AG04450 (cell line): ENCODE measurements at places on chromosomes 4 and X. TPM values are rescaled to one million over a fixed set of nuclear protein-coding genes. Genes with fewer than 3 reads are reported as not detected.
A peak's percentile ranks its signal among the peaks of the same experiment; 100 is the strongest.

- DNase-seq, result no peak
These were observed 5.7 kb upstream of the RHOH start for GRCh38 chr4:40190880-40191815.

DNA sequence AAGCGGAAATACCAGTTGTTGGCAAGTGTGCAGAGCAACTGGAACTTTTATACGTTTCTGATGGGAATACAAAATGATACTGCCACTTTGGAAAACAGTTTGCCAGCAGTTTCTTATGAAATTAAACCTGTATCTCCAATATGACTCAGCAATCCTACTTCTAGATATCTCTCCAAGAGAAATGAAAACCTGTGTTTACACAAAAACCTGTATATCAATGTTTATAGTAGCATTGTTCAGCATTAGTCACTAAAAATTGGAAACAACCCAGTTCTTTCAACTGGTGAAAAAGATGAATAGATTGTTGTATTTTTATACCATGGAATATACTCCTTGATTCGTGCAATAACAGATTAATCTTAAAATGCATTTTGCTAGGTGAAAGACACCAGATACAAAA, 26.8 kb downstream of the ATP7A start:
- peak; percentile 18 for DNase-seq

CCNI gene
- 178 and 226 TPM in 2 replicates for polyA plus RNA-seq

GRCh38 chr4:113636438-113636818, 125.1 kb downstream of the CAMK2D start:
- no peak for DNase-seq

NLRP2B gene
- polyA plus RNA-seq, result not detected in 2 replicates

CCDC120 gene
- polyA plus RNA-seq, result 0.83 and 1.0 TPM in 2 replicates

ETDA gene
- not detected in 2 replicates for polyA plus RNA-seq

ARMCX1 gene
- polyA plus RNA-seq, result 31.9 and 40.5 TPM in 2 replicates

CLIC2 gene
- polyA plus RNA-seq, result 0.55 and 1.2 TPM in 2 replicates

DNA sequence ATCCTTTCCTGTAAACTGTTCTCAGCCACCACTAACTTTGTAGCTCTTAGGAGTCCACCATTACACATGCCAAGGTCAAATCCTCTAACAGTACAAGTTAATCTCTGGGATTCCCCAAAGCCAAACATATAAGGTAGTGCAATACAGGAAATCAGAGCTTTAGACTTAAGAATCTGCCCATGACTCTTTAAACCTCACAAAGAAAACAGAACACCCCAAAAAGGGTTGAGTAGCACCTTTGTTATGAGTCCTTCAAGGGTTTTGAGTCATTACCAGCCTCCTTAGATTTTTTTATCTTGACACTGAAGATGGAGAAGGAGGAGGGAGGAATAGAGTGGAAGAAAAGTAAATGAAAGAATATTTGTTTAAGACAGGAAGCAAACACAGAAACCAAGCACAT, 243.9 kb upstream of the SPANXN1 start:
- no peak for DNase-seq

DNA sequence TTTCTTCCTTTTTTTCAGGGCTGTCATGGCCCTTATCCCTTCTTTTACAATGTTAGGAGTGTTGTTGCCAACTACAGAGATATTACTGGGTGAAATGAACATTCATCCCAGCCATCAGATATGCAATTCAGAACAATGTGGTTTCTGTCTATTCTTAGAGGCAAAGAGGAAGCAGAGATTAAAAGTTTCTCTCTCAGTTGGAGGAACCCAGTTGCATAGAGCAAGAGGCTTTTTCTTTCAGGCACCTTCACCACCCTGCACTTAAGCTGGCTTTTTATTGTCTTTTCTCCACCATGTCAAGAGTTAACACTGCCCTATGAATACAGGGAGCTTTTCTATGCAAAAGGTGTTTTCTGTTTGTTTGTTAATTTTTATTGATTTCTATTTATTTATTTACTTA, 1559.6 kb upstream of the IGFBP7 start:
- DNase-seq, result no peak

GRCh38 chr4:157121401-157121800, 45.5 kb downstream of the GLRB start:
- DNase-seq, result no peak

DNA sequence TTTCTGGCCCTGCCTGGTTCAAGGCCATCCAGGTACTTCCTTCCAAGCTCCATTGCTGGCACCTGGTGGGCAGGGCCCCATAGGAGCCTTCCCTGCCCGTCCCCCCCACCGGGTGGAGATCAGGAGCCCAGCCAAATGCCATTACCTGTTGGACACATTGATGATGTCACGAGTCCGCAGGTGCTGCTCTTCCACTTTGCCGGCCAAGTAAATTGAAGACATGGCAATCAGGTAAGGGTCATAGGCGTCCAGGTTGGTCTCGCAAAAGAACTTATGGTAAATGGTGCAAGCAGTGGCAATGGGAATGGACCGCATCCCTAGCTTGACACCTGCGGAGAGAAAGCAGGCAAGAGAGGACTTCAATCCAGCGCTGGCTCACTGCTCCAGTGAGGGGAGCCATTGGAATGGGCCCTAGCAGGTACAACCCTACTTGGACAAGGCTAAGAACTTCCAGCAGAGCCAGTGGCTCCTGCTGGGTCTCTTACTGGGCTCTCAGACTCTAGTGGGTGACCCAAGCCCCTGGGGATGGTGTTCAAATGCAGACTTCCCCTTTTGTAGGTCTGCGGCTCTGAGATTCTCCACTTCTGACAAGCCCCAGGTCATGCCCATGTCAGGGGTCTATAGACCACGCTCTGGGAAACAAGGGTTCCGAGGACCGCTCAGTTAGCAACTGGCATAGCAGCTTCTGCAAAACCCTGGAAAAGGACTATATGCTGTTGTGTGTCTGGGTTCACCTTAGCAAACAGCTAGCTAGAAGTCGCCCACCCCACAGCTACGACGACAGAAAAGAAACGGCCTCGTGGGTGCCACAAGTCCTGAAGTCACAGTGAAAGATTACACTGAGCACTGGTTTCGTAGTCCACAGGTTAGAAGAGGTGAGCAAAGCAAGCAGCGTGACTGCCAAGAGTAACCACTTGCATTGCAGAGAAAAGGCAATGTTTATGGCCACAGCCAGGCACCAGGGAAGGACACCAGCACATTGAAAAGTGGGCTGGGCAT, 2.8 kb downstream of the CCNQ start:
- no peak for DNase-seq

DNA sequence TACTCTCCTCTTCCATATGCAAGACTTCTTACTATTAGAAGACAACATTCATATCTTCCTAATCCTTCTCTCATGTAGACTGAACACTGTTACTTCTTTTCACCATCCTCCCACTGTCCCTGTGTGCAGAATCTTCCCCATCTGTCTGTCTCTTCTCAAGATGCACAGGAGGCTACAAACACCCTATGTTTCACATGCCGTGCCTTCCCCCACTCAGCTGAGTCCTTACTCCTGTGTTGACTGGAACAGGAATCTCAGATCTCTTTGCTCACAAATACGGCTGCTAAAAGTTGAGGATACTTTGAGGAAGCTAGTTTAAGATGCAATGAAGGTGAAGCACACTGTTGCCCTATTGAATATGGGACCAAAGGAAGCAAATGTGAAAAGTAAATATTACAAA, 168.5 kb upstream of the GPC4 start:
- no peak for DNase-seq

GRCh38 chr4:96833831-96834230, 993.9 kb downstream of the PDHA2 start:
- DNase-seq, result no peak

BBS7 gene
- polyA plus RNA-seq, result 22.2 and 28.9 TPM in 2 replicates

DNA sequence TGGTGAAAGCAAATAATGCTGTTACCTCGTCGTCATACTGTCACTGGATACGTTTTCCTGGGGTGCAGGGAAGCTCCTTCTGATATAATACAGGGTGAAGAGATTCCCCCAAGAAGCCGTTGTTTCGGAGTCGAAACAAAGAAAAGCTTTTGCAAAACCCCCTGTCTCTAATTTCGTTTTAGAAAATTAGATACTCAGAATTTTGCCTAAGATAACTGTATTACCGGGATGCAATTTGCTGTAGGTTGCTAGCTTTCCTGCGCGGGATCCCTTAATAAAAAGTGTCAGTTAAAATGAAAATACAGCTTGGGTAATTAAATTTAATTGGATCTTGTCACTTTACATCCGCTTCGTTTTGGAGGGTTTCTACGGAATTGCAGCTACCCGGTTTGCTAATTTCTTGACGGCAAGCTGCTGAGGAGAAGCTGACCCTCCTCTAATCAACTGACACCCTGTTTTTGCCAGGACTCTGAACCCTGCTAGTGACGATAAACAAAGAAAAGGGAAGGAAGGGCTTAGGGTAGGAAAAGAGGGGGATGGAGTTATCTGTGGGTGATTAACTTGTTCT, 174.6 kb downstream of the SHOX start:
- no peak for DNase-seq

DNA sequence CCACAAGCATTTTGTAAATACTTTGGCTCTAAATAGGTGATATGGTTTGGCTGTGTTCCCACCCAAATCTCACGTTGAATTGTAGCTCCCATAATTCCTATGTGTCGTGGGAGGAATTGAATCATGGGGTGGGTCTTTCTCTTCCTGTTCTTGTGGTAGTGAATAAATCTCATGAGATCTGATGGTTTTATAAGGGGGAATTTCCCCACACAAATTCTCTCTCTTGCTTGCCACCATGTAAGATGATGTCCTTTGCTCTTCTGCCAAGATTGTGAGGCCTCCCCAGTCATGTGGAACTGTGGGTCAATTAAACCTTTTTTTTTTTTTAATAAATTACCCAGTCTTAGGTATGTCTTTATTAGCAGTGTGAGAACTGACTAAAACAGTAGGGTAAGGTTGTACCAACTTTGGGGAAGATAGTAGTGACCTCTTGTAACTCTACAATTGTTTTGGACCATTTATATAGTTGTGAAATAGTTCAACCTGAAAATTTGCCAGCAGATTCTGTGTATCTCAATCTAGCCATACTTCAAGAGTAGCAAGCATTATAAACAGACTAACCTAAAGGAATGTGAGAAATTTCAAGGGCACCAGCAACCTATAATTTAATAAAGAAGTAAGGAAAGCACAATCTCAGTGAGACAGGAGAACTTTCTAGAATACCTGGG, 727.8 kb downstream of the GRID2 start:
- no peak for DNase-seq
